Stimulated activated CD4-positive, alpha-beta T cell treated with anti-CD3 and anti-CD28 coated beads, Interleukin-4, amount 100 ng/mL, for 1 hour (primary cell): ENCODE measurements at places on chromosomes 2 and 18.

DNA sequence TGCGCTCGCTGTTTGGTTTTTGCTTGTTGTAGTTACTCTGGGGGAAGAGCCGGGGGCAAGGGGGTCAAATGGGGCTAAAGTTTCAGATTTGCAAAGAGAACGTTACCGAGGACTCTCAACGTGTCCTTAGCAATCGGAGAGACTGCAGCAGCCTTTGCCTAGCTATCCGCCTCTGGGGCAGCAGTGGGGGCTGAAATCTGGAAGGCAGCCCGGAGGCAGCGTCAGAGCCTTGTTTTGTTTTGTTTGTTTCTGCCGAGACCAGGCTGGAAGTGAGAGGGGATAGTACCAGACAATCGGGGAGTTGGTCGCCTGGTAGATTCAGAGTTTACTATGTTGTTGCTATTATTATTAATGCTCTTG lies 1.2 kb downstream of the CDH20 start:
- DNase-seq: no peak

DNA sequence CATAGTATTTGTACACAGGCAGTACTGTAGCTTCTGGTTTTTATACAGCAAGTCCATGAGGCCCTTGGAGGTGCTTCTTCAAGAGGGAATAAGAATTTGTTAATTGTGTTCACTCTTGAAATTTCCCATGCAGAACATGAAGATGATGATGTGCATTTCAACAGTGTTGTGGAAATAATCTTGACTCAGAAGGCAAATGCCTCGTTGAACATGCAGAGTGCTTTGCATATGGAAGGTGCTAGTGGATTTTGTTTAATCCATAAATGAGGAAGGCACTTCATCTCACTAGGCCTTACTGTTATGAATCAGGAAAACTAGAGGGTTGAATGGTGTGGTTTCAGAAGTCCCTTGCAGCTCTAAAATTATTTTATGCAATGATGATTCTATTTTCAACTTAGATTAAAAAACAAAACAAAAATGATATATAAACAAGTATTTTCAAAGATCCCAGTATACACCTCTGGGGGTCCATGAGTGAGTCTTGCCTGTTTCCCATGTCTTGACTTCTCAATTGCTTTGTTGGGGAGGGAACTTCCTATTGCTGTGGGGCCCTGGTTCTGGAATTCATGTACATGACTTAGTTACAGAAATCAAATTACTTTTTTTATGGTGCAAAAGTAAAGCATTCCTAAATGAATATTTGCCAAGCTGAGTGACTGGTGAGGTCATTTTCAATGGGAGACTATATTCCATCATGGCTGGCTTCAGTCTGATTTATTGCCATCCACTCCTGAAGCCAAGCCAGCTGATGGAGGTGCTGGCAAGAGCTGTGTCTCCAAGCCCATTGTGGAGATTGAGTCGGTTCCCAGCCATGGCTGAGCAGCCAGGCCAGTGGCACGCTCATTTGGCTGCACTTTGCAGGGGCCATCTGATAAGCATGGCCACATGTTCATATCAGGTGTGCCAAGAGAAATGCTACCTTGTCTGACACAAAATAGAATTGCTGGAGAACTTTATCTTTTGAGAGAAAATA lies 56.5 kb downstream of the MGAT5 start:
- no peak for DNase-seq

DNA sequence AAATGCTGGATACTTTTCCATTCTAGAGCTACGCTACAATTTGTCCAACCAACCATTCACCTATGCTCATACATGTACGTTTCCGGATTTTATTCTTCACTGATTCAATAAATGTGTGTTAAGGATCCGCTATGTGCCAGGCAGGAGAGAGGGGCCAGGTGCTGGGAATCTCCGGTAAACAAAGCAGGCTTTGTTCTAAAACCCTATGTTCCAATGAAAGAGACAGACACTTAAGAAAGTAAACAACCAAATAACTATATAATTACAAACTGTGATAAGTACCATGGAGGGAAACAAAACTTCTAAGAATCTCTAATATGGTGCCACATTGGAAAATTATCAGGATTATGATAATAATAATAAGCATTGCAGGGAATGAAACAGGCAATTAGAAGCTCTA lies 22.2 kb upstream of the POMC start:
- no peak for DNase-seq

DNA sequence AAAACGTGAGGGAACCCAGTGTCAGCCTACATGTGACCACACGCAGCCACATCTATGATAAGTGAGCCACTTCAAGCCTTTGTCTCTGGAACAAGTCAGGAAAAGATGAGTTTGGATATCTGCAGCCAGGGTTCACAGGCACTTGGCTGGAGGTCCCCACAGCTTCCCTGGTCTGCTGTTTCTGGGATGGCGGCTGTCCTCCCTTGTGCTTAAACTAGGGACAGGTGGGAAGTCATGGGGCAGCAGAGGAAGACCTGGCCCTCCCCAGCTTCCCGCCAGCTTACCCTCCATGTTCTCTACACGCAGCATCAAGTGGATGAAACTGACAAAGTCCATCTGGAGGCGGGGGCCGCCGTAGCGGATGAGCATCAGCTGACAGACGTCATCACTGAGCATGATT lies 38.5 kb upstream of the GALNT14 start:
- no peak for DNase-seq

- no peak for DNase-seq
These were observed 148.3 kb downstream of the RBM43 start for GRCh38 chr2:151113318-151113717.

DNA sequence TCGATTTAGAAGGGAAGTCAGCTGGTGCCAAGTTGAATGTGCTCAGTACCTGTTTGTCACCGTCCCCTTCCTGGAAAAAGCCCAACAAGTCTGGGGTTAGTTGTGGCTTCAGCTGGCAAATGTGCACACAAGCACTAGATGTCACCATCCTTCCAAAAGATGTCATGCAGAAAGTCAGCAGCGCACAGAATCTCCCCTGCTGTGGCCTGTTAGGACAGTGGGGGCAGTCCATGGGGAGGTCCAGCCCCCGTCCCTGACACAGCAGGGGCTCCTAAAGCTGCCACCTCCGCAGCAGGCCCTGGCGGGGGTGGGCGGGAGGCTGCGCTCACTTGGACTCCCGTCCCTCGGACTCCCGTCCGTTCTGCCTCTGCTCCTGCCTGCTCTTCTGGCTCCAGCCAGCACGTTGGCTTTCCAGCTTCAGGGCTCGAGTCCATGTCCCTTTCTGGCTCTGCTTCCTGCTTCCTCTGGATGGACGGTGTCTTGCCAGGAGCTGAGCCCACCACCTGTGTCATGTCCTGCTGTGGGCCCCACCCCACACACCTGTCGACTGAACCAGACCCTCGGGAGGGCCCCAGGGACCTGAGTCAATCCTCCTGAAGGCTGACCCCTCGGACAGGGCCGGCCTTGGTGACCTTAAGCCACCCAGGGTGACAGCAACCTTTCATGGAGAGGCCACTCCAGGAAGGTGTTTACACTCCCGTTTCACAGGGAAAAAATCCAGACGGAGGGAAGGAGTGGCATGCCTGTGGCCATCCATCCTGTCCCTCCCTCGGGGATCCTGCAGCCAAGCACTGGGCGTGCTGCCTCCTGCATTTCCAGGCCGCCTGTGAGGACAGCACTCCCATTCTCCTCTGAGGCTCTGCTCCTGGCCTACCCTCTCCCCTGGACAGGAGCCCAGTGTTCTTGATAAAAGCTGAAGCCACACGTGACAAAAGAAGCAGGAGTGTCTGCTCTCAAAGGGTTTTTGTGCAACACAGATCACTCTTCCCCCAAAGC lies 8.5 kb downstream of the RAB17 start:
- peak; percentile 25 for DNase-seq

- no peak for DNase-seq
These were observed 159.6 kb downstream of the BAZ2B start for GRCh38 chr2:159456500-159457426.

DNA sequence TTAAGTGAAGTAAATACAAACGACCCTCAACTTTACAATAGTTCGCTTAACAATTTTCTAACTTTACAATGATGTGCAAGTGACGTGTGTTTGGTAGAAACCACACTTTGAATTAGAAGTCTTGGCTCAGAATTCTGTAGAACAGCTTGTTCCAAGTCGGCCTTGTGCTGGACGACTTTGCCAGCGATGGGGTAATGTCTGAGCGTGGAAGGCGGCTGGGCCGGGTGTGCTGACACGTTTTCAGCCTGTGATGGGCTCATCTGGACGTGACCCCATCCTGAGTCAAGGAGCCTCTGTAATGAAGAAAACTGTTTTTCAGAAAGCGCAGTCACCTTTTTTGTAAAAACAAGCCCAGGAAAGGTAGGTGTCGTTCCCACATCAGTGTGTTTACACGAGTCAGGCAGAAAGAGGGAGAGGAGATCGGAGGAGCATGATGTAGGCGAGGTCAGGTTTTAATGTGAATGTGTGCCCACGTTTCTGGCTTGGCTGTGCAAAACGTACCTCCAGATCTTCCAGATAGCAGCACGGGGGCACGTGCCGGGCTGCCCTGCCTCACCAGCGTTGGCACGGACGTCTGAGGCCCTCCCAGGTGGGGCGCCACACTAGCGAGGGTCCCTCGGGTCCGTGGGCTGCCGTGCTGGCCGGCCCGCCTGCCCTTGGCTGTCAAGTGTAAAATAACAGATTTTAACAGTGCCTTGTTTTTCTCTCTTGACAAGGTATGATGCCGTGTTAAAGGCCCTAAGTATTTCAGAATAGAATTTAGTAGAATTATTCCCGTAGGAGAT lies 54.6 kb downstream of the CTDP1 start:
- no peak for DNase-seq

- DNase-seq: no peak
These were observed 2.3 kb upstream of the PLCD4 start for GRCh38 chr2:218605432-218605831.

- no peak for DNase-seq
These were observed 79.7 kb upstream of the RPRM start for GRCh38 chr2:153558247-153558646.

DNA sequence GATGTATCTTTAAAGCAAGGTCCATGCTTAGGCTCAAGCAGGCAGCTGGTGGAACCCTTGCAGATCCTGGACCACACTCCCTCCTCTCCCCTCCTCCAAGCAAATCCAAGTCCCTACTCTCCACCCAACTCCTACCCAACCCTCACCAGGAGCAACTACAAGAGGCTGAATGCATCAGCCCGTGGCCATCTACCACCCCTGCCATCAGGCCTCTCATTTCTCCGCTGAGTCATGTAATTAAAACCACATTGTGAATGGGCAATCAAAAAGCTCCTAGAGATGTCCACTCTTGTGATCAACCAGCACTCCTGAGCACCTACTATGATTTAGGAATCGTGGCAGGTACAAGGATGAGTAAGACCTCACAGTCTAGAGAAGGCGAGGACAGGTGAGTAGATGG lies 142.2 kb upstream of the CAPN13 start:
- no peak for DNase-seq

DNA sequence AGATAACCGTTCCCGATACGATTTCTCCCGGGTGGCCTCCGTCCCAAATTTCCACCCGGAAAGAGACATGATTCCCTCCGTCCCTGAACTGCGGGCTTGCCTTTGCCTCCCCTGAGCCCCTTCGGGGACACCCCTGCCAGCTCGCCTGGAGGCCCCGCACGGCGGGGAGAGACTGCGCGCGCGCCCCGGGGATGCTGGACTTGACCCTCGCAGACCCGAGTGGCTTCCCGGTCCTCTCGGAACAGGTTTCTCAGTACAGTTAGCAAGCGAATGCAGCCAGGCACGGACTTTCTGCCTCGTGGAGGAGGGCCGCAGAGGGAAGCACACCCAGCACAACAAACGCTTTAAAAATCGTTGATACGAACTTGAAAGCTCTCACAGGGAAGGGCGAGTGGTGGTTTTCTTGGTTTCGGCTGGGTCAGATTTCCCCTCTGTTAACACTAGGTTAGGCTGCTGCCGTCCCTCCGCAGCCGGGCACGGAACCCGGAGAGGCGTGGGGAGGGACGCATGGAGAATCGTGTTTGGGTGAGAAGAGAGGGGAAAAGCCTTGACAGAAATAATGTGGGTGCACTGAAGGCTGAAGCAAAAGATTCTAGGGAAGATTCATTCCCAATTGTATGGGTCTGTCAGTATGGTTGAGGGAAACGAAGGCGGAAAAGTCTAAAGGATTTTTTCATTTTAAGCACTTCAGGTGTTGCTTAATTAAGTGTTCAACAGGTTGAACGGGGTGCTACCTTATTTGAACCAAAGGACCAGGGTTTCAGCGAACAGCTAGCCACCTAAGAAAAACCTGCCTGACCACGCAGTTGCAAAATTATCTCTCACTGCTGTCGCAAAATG lies 916 bp downstream of the TNFRSF11A start:
- DNase-seq: peak; percentile 38

DNA sequence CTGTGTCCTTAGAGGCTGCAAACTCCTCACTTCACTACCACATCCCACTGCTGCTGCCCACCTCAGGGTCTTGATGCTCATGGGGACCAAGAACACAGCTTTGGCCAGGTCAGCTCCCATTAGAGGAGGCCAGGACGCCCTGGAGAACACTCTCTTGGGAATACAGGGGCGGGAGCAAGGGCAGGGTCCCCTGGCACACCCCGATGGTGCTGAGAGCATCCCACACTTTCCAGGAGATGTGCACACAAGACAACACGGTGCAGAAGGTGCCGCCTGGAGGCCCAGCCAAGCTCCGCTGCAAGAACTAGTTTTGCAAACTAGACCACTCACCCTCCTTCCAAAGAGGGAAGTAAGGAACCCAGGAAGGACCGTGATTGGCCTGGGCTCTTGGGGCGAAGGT lies 304.4 kb upstream of the SALL3 start:
- no peak for DNase-seq

DNA sequence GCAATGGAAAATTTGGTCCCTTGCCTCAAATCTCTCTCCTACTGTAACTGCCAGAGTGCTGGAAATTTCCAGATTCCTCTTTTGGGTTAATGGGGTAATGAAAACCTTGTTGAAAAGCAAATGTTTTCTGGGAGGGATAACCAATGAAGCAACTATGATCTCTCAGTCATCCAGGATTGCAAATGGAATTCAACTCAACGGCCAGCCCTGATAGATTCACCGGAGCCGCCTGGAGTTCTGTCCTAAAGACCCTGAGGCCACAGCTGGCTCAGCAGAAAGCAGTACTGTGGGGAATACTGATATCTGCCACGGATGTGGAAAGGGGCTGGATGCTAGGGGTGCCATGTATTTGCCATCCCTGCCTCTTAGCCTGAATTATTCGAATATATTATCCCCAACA lies 167.8 kb downstream of the NRP2 start:
- no peak for DNase-seq

DNA sequence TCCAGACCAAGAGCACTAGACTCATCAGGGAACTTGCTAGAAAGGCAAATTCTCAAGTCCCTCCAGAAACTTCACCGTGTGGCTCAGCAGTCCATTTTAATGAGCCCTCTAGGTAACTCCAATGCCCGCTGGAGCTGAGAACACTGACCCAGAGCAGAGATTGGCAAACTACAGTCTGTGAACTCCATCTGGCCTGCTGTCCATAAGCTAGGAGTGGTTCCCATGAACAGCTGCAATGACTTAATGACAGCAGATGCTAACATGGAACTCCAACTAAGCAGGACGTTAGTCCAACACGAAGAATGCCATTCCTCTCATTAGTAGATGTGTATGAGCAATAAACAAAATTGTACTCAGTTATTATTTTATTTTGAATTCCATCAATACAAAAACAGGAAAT lies 371.9 kb downstream of the STK39 start:
- DNase-seq: no peak

DNA sequence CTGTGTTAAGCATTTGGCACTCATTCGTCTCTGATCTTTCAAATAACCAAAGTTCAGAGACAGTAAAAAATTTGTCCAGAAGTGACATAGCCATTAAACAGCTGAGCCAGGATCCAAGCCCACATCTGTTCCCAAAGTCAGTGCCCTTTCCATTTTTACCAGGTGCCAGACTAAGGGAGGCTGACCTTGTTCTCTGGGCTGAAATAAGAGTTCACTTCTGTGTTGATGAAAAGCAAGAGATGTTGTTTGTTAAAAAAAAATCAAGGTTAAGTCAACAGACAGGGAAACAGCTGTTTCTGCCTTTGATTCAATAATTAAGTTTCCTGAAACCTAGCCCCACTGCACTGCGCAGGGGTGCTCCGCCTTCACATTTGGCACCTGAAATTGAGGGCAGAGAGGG lies 117.1 kb downstream of the PRKRA start:
- DNase-seq: no peak
